ENCODE measurements at places on chromosomes 16 and 17.

DNA sequence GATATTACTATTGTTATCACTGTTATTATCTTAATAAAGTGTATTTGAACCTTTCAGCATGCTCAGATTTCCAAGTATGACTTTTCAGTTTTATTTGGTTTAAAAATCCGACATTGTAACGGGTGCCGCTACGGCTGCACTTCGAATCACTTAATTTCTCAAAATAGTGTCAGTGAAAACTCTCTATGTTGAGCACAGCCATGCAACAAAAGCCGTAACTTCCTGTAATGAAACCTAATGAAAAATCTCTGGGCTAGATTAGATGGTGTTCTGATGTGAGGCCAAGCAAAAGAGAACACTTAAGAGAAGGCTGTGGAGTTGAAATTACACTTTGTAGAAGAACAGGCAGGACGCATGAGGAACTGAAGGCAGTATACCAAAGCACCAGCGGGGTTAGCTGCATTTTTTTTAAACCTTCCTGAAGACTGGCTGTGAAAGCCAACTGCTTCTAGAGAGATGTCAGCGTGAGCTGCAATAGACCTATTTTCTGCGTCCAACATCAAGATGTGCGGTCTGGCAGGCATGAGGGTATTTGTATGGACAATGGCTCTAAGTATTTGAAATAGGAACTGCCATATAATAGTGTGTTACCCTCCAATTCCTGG, 1545.0 kb upstream of the GOT2 start:
- H3K36me3 ChIP-seq: no peaks in the 10 kb centered on the region
- no peak overlapping the region for H3K4me3 ChIP-seq
- H3K27ac ChIP-seq: no peak overlapping the region
- DNase-seq: no peak
- H3K4me1 ChIP-seq: no peaks in the 10 kb centered on the region

DNA sequence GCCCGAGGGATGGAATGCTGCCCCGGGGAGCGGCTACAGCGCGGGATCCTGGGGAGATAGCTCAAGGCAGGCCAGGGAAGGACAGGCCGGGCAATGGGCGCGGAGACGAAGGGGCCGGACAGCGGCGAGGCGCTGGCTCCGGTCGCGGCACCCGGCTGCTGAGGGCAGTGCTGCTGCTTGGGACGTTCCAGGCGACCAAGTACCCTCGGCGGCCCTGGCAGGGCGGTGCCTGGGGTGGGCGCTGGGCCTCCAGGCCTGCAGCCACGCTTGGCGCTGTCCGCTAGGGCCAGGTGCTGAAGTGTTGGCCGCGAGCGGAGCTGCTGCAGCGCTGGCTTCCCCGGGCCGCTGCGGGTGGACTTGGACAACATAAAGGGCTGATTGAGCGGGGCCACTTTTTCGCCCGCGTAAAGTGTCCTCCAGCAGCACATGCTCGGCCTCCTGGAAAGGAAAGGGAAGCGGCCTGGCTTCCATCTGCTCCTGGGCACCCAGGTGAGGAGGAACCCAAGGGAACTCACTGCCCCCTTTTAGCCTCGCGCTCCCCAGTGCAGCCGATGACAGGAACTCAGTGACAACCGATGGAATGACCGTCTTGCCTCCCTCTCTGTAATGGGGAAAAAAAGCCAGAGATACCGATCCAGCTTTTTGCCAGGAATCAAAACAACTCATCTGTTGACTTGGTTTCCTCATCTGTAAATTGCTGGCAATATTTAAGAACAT, 23.7 kb downstream of the CLEC3A start:
- H3K27ac ChIP-seq: no peak overlapping the region
- H3K27me3 ChIP-seq: no peaks in the 10 kb centered on the region
- H3K4me1 ChIP-seq: no peaks in the 10 kb centered on the region
- peak; percentile 88 for DNase-seq
- H3K36me3 ChIP-seq: no peaks in the 10 kb centered on the region

GRCh38 chr16:90018652-90019542, at the start of gene DBNDD1:
TSS of gene DBNDD1 (minus strand) at chr16:90019456. CDS start at chr16:90019341, 115 bp downstream.
- H3K4me3 ChIP-seq: peak within 1 kb of the TSS; percentile 80
- peak; percentile 61 for DNase-seq
- no peak within 1 kb of the TSS for H3K27ac ChIP-seq
- no peaks in the 10 kb centered on the region for H3K27me3 ChIP-seq
- peaks cover 20% of the 10 kb centered on the region for H3K4me1 ChIP-seq
- no peaks in the 10 kb centered on the region for H3K36me3 ChIP-seq

DNA sequence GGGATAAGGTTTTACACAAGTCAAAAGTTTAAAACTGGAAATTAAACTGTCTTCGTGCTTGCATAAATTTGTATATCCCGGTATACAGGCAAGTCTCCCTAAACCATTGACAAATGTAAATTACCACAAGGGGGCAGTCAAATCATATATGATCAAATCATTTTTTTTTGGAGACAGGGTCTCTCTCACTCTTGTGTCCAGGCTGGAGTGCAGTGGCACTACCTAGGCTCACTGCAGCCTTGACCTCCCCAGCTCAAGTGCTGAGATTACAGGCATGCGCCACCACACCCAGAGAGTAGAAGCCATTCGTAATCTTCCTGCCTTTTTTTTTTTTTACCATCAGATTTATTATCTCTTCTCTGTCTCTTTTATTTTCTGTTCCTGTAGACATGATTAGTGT, 18.5 kb downstream of the TOP2A start:
- H3K36me3 ChIP-seq: no peaks in the 10 kb centered on the region
- no peak for DNase-seq
- no peak overlapping the region for H3K4me3 ChIP-seq
- no peaks in the 10 kb centered on the region for H3K4me1 ChIP-seq
- no peak overlapping the region for H3K27ac ChIP-seq

- H3K4me1 ChIP-seq: peaks cover 5% of the 10 kb centered on the region
- no peak within 1 kb of the TSS for H3K4me3 ChIP-seq
- no peaks in the 10 kb centered on the region for H3K36me3 ChIP-seq
- no peaks in the 10 kb centered on the region for H3K27me3 ChIP-seq
Observed at GRCh38 chr16:58499615-58500351, at the start of gene NDRG4. TSS of gene NDRG4 (plus strand) at chr16:58500143. CDS start at chr16:58500249, 106 bp downstream.

DNA sequence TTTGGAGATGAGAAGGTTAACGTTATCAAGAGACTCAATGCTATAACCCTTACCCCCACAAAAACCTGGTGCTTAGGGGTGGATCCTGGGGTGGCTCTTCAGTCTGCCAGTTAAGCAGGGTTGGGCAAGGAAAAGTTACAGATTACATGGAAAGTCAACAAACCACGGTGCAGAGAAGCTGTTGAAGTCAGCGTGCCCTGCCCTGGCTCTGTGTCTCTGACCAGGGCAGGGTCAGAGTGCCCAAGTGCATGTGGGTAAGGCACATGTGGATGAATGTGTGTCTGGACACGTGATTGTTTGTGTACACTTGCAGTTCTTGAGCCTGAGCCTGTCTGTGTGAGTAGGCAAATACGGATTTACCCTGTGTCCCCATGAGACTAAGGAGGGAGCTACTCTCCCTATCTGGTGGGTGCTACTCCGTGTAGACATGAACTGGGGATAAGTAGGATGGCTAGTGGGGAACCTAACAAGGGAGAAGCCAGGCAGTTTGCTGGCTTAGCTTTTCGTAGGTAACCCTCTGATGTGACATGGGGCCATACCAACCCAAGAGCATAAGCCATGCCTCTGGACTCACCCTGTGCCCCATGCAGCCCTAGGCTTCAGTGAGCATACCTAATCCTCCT, 5.5 kb downstream of the IGFBP4 start:
- H3K4me1 ChIP-seq: peaks cover 82% of the 10 kb centered on the region
- peak; percentile 79 for DNase-seq
- H3K36me3 ChIP-seq: peaks cover 11% of the 10 kb centered on the region
- H3K27ac ChIP-seq: peak overlapping the region; percentile 93
- no peak overlapping the region for H3K4me3 ChIP-seq

DNA sequence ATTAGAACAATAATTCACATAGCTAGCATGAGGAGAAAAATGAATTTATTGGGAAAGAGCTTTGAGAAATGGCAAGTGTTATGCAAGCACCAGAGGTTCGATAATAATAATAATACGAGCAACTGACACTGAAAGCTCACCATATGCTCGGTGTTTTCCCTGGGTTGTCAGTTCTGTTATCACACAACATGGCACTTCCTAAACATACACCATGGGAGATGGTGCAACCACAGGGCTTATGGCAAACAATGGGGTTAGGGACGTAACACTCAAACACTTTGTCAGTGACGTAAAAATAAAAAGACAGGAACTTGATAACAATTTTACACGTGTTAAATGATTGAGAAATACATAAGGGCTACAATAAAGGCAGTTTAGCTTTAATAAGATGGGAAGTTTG, 23.7 kb downstream of the OR1D5 start:
- H3K4me3 ChIP-seq: no peak overlapping the region
- no peaks in the 10 kb centered on the region for H3K36me3 ChIP-seq
- no peaks in the 10 kb centered on the region for H3K27me3 ChIP-seq
- no peaks in the 10 kb centered on the region for H3K4me1 ChIP-seq
- DNase-seq: no peak

DNA sequence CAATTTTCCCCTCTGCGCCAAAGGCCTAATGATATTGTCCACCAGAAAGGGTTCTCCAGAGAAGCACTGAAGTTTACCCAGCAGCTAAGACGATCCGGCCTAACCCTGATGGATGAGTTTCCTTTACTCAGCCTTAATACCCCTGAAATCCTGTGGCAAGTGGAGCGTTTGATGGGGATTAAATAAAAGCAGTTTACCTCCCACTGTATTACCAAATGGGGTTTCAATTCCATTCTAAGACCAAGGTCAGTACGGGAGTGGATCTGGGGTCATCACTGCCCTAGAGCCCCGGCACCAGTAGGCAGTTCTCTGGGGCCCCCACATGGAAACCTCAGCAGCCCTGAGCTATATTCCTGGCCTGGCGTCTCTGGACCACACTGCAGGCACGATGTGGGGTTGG, 97.1 kb upstream of the NOL11 start:
- H3K27ac ChIP-seq: no peak overlapping the region
- no peaks in the 10 kb centered on the region for H3K36me3 ChIP-seq
- H3K4me3 ChIP-seq: no peak overlapping the region
- H3K4me1 ChIP-seq: peaks cover 8% of the 10 kb centered on the region
- no peaks in the 10 kb centered on the region for H3K27me3 ChIP-seq
- no peak for DNase-seq

GRCh38 chr17:29357232-29357631, 32.9 kb upstream of the TAOK1 start:
- no peaks in the 10 kb centered on the region for H3K27me3 ChIP-seq
- no peak overlapping the region for H3K27ac ChIP-seq
- H3K4me1 ChIP-seq: no peaks in the 10 kb centered on the region
- no peak overlapping the region for H3K4me3 ChIP-seq
- no peaks in the 10 kb centered on the region for H3K36me3 ChIP-seq

DNA sequence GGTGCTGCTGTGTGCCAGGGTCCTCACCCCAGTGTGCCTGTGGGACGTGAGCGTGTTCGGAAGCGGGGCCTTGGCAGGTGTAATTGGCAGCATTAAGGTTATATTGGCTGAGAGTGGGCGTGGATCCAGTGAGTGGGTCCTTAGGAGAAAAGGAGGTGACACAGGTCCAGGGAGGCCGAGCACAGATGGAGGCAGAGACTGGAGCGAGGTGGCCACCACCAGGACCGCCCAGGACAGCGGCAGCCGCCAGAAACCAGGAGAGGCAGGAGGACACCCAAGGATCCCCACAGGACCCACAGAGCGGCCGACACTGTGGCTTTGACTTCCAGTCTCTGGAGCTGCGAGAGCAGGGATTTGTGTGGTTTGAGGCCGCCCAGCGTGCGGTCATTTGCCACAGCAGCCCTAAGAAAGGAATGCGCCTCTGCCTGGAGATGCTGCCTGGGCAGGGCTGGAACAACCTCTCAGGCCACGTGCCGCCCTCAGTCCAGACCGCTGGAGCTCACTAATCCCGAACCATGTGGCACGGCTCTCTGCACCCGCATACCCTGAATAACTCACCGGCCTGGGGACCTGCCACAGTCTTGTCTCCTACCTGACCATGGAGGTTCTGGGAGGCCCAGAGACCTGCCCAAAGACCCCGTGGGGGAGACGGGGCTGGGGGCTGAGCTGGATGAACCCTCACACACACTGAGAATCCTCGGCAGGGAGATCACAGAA, 45.4 kb downstream of the SOX8 start:
- no peaks in the 10 kb centered on the region for H3K27me3 ChIP-seq
- H3K4me1 ChIP-seq: no peaks in the 10 kb centered on the region
- no peak overlapping the region for H3K4me3 ChIP-seq
- no peaks in the 10 kb centered on the region for H3K36me3 ChIP-seq

- no peak overlapping the region for H3K27ac ChIP-seq
- H3K4me3 ChIP-seq: no peak overlapping the region
- H3K4me1 ChIP-seq: peaks cover 6% of the 10 kb centered on the region
- no peaks in the 10 kb centered on the region for H3K27me3 ChIP-seq
Observed at GRCh38 chr17:55458978-55459377, 37.3 kb upstream of the MMD start.

DNA sequence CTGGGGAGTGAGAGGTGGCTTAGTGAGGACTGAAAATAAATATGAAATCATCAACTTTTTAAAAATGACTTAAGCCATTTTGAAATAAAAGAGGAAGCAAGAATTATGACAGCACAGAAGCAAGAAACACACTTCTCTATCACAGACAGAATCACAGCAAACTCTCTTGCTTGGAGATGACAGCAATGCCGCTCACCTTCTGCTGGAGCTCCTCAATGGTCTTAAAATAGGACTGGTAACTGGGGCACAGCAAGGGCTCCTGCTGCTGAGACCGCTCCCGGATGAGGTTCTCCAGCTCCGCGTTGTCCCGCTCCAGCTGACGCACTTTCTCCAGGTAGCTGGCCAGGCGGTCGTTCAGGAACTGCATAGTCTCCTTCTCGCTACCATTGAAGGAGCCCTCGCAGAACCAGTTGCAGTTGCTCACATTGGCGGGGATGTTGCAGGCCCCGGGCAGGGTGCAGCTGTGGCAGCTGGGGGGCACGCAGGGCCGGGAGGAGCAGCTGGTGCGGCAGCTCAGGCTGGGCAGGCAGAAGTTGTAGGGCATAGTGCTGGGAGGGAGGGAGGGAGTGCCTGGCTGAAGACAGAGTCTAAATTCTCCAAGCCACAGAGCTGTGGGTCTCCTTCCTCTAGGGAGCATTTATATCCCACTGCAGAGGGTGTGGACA, at the start of gene KRT31:
KRT31 (minus strand) TSS at position 613 of the 665 bp plus-strand sequence; CDS start at position 544, 69 bp downstream.
- H3K27ac ChIP-seq: no peak within 1 kb of the TSS
- H3K4me1 ChIP-seq: no peaks in the 10 kb centered on the region
- no peak for DNase-seq
- no peaks in the 10 kb centered on the region for H3K36me3 ChIP-seq

DNA sequence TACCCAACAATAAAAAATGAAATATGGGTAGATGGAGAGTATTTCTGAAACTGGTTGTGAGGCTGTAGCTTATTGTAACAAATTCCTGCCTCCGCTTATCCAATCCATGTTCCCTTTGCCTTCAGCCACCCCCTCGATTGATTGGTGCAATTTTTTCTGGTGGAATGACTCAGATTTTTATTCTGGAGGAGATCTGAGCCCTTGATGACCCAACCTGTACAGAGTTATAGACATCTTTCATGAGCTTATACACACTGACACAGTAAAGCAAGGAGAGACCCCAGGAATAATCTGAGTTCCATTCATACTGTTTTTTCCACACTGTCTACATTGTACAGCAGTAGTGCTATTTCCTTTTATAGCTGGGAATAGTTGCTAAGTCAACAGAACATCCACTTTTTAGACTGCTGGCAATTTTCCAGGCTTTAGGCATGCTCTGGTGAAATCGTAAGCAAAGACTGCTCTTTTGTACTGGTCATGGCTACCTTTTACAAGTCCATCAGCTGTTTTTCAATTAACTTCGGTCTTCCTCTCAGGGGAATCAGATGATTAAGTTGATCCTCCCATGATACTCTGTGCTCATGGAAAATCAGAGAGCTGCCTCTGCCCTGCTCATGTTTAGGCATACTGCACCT, 30.1 kb downstream of the CCL4 start:
- peaks cover 20% of the 10 kb centered on the region for H3K4me1 ChIP-seq
- no peaks in the 10 kb centered on the region for H3K27me3 ChIP-seq
- no peak overlapping the region for H3K27ac ChIP-seq
- H3K4me3 ChIP-seq: no peak overlapping the region
- no peaks in the 10 kb centered on the region for H3K36me3 ChIP-seq
- DNase-seq: peak; percentile 49

All from thyroid gland (tissue), 4 donors.